Right lobe of liver (tissue), 6 donors: ENCODE measurements at places on chromosomes 3 and 15. TPM values are rescaled to one million over a fixed set of nuclear protein-coding genes. Genes with fewer than 3 reads are reported as not detected.

The MFSD1 gene
- 34.9 TPM for total RNA-seq

The EPHB3 gene
- 0.28 TPM for total RNA-seq

The LPP gene
- 43.7 TPM for total RNA-seq

The KLHL25 gene
- 17.3 TPM for total RNA-seq

The ZNF660 gene
- 0.06 TPM for total RNA-seq

The GUCA1C gene
- total RNA-seq, result not detected

The NR2F2 gene
- total RNA-seq, result 27.3 TPM

The SMCO1 gene
- not detected for total RNA-seq

The ATR gene
- 14.2 TPM for total RNA-seq

The GOLGA8G gene
- not detected for total RNA-seq
